ENCODE measurements at places on chromosomes 1 and 21.

- DNase-seq: no peak
These were observed 49.1 kb downstream of the MCOLN2 start for GRCh38 chr1:84947536-84948410.

DNA sequence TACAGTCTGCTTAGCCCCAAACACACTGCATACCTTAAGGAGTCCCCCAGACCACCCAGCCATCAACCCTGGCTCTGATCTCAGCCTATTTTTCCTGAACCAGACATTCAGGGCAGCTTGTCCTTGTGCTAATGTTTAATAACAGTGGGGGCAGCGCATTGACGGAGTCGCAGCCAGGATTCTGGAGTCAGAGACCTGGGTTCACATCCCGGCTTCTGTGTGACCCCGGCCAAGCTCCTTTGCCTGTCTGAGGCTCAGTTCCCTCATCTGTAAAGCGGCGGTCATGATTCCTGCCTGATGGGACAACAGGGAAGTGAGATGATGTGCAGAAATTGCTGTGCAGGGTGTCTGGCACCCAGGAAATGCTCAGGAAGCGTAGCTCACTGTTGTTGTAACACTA lies 63.1 kb downstream of the MATN1 start:
- no peak for DNase-seq

DNA sequence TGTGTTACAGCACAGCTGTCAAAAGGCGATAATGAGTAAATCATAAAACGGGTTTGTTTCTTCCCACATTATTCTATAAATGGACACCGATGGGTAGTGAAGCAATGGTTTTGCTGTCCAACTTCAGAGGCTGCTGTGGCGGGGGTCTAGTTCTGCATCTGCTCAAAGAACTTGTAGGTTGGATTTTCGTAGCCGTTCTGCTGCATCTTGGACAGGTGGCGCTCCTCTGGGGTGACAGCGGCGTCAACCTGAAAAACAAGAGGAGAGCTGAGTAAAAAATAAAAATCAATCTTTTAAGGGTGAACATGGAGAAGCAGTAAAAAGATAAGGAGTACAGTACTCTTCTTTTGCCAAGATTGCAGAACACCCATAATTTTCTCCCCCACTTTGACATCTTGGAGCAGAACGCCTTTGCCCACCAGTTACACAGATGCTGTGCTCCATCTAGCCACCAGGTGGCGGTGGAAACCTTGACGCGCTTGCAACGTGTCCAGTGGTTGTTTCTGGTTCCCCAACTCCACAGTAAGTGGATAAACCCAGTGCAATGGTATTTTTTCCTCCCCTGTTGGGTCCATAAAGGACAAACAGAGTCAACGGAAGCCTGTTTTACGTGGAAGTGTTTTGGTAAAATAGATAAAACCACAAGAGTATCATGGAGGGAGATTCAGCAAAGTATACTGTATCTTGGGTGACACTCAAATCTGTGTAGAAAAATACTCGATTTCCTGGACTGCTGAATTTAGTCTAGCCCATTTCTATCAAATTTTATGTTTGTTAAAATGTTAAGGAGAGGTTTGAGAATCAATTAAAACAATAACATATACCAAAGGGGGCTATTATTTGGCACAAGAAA lies 147.0 kb downstream of the GABPA start:
- peak; percentile 58 for DNase-seq

- no peak for DNase-seq
These were observed 140.8 kb downstream of the LMX1A start for GRCh38 chr1:165215676-165216075.

DNA sequence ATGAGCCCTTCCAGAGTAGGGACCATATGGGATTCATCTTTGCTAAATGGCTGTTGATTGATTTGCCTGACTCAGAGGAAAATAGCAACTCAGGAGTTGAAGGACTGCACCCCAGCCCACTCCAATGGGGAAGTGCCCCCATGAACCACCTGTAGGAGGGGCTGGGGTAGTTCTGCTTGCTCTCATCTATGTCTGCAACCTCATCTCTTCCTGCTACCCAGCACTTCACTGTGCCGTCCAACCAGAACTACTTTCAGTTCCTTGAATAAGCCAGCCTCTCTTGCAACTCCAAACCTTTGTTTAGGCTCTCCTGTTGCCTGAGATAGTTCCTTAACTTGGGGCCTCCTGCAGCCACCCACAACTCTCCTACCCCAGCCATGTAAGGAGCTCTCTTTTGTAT lies 26.6 kb downstream of the BEND5 start:
- no peak for DNase-seq

DNA sequence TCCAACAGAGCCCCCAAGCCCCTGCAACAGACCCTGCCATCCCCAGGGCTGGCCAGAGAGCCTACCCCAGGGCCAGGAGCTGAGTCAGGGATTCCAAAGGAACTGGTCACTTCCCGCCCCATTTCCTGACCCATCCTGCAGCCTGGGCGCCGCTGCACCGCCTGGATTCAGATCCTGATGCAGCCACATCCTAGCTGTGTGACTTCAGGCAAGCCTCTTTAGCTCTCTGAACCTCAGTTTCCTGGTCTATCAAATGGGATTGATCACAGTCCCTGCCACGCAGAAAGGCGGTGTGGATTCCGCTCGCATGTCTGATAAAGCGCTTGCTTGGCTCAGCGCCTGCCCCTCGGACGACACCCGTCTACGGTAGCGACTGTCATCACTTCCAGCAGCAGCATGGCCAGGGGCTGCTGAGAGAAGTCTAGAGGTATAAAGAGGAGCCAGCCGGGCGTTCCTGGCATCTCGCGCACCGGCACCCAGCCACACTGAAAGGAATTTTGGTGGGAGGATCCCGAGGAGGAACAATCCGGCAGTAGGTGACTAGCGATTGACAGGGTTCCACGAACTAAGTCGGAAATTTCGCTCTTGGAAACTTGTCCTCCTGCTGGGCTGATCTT lies 10.1 kb downstream of the EPHA2 start:
- DNase-seq: no peak

GRCh38 chr1:189205863-189206262 lies 1271.8 kb downstream of the BRINP3 start:
- DNase-seq: no peak

DNA sequence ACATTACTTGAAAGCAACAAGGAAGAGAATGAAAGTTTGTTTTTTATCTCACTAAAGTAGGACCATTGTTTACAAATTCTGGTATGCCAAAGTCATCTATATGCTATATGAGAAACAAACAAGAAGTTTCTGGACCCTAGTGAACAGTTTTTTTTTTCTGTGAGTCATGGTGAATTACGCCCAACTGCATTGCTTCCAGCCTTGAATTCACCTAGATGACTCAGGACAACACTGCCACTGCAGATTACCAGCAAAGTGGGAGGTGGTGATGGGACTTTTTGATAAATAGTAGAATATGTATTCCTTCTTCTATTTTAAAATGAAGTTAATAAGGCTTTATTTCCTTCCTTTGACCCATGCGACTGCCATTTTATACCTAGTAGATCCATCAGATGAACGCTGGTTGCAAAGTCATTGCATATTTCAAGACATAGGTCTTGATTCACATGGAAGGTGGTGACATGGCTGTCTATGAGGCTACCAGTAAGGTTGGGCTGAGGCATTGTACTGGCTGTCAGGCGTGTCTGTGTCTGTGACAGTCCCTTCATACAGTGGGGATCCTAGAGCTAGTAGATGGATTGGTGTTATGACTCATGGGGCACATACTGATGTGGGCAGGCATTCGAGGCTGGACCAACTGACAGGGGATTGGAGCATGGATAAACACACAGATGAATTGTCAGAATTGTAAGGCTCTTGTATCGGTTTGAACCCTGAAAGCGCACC lies 49.1 kb upstream of the APOBEC4 start:
- DNase-seq: no peak

- DNase-seq: peak; percentile 82
These were observed at the start of gene IL20 for GRCh38 chr1:206864939-206865671. IL20 (plus strand) TSS chr1:206865623; CDS start chr1:206865853, 230 bp downstream.

- no peak for DNase-seq
These were observed 37.0 kb upstream of the PUM1 start for GRCh38 chr1:31102501-31102950.

DNA sequence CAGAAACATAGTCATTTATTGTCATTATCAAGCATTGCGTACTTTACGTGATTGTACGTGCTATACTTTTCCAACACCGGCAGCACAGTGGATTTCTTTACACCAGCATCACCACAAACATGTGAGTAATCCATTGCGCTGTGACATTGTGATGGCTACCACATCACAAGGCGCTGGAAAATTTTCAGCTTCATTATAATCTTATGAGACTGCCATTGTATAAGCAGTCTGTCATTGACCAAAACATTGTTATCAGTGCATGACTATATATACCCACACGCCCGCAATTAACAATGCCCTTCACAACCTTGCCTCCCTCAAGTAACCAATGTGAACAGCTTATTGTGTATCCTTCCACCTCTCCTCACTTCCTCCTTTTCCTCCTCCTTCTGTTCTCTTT lies 137.6 kb downstream of the ZZZ3 start:
- DNase-seq: no peak

DNA sequence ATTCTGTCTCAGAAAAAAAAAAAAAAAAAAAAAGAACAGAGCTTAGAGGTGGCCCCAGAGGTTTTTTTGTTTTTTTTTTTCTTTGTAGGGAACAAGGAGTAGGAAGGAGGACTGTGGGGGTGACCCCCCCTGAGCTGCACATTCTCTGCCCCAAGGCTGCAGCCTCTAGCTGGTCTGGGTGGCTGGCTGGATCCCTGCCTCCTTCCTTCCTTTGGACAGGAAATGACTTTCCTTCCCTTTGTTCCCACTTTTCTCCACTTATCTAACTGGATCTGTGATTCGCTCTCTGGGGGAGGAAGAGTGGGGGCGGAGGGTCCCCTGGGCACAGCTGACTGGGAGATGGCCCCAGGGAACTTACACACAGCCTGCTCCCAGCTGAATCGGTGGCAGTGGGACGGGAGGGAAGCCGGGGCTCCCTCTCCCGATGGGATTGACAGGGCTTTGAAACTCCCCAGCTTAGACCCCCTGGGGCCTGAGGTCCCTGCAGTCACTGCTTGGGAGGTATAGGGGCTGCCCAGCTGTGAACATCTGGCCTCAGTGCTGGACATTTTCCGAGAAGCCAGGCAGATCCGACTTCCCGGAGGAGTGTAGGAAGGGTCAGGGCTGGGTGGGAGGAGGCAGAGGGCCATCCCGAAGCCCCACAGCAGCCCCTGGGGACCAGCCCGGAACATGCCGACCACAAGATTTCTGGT lies 2.1 kb downstream of the FBLIM1 start:
- DNase-seq: no peak

GRCh38 chr1:185008838-185009237 lies 34.5 kb upstream of the NIBAN1 start:
- no peak for DNase-seq

- peak; percentile 96 for DNase-seq
These were observed 26.3 kb downstream of the ZBTB17 start for GRCh38 chr1:15949453-15950245.

- DNase-seq: no peak
These were observed 29.0 kb downstream of the TNR start for GRCh38 chr1:175714350-175714749.

DNA sequence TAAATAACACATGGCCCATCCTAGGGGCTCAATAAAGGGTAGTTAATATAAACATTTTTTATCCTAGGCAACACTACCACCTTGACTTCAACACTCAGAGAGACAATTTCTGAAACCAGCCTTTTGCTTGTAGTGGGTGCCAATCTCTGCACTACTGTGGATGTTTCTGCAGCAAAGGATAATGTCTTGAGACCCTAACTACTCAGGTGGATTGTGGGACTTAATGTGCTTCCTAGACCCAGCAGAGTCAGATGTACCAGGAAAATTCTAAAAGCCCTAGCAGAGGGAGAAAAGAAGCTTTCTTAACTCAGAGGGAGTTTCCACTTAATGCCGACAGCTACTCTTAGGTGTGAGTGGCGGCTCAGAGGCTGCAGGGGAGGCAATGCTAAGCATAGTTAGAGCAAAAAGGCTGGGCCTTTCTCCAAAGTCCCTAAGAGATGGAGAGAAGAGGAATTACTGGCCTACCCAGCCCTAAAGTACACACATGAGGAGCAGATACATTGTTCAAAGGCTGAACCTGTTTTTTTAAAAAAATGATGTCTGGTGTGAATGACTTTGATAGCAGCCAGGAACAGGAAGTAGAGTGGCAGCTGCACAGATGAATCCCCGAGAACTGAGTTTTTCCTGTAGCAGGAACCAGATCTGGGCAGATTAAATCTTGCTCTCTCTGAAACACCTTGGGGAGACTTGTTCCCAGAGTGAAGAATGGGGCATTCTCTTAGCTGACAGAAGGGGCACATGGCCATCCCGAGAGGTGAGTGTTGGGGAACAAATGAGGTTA lies 33.5 kb upstream of the ABCD3 start:
- DNase-seq: peak; percentile 6

- DNase-seq: no peak
These were observed 186.1 kb upstream of the CAMK1G start for GRCh38 chr1:209397371-209397770.

- no peak for DNase-seq
These were observed 82.4 kb upstream of the MAGI3 start for GRCh38 chr1:113307771-113308445.

DNA sequence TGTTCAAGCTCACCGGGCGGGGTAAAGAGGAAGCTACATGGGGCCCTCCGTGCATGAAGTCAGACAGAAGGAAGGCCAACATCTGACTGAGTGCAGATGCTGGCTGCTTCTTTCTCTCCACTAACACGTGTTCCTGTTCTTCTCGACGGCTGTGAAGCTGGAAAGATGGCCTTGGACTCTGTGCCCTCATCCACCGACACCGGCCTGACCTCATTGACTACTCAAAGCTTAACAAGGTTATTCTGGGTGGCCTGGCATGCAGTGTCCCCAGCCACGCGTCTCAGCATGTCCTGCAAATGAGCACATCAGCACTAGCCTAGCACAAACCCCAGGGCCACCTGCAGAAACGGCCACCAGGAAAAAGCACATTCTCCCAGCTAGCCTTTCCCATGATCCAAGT lies 41.2 kb downstream of the ACTN2 start:
- no peak for DNase-seq

GRCh38 chr1:4624141-4624715 lies 30.2 kb upstream of the AJAP1 start:
- DNase-seq: no peak

DNA sequence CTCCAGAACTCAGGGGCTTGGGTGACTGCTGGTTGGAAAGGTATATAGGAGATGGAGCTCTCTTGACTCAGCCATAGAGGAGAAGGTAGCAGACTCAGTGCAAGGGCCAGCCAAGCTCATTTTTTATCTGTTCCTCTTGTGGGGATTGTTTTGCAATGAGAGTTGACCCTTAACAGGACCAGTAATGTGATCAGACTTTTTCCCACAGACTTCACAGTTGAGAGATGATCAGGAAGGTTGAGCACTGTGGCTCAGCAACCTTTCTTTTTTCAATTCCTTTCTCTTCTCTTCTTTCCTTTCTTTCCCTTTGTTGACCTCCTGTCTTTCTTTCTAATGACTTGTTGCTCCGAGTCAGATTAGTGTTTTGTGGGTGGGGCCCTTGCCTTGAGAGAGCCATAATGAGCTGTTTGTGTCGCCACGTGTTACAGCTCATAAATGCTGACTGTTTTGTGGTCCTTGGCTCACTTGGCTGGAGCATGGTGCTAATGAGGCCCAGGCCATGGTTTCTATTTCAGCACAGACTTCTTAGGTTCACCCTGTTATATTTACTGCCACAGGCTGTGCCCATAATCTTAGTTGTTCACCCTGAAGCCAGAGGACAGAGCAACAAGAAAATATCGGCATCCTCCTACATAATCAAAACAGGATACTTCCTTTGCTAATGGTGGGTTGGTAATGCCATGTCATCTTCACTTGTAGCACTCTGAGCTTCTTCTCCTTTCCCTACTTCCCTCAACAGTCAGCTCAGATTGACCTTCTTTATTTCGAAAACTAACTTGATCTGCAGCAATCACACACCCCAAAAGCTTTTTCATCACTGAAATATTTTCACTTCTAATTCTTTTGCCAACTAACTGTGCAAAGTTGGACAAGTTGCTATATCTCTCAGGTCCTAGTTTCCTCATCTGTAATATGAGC lies 13.9 kb downstream of the ADAM30 start:
- DNase-seq: no peak
